ENCODE measurements at places on chromosomes 5 and 9.

- DNase-seq = no peak
These were observed 43.6 kb upstream of the FBXW11 start for GRCh38 chr5:172050080-172050479.

DNA sequence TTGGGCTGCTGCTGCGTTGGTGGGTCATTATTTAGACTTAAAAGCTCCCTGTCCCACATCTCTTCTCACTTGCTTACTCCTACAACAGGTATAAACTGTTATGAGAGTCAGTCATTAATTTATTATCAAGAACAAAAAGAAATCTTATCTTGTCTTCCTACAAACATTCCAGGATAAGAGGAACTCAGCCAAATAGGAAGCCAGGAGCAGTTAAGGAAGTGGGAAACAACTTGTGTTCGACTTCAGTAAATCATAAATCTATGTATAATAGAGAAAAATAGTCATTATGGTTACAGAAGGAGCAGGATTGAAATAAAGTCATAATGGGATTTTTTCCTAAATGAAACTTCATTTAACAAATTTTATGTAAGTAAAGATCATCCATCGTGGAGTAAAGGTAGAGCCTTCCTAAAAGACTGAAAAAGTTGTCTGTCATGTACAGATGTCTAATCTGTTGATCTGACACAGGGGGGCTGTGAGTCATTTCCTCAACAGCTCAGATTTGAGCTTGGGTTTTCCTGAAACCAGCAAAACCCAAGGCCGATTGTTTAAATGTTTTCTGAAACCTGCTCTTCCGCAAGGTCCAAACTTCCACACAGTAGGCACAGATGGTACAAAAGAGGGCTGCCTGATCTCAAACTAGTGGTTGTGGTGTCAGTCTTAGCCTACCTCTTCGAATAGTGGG is 25.3 kb upstream of the LRRTM2 start:
- DNase-seq = no peak

GRCh38 chr5:107468276-107468675 is 202.5 kb downstream of the EFNA5 start:
- DNase-seq = no peak

- no peak for DNase-seq
These were observed 383.6 kb downstream of the CCDC171 start for GRCh38 chr9:15936306-15936921.

- no peak for DNase-seq
These were observed 262.5 kb downstream of the GOLPH3 start for GRCh38 chr5:31911291-31912265.

DNA sequence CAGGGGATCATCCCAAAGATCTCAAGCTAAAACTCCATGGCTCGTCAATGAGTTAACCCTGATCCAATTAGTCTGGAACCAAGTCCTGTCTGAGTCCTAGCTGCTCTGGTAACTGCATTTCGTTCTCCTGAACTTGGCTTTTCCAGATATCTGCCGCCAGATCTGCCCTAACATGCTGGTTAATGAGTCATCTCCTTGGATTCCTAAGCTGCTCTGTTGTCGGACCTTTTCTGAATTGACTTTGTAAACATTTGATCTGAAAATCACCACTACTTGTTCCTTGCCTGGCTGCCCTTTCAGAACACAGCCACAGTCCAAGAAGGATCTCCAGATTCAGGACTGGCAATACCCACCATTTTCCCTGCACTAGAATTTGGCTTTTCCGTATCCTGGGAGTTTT is 473.0 kb downstream of the ZSWIM6 start:
- DNase-seq = no peak

DNA sequence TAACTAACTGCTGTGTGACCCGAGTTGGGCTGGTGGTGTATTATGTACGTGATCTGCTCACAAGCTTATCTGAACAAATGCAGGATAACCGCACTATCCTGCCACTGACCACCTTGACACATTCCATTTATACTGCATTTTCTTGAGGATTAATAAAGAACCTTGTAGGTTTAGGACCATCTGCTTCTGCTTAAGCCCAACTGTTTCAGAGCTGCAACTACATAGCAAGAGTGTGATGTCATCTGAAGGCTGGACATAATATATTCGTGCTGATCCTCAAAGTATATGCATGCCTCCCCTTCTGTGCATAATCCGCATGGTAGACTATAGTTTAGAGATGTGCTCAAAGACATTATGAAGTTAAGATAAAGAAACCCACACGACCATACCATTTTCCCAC is 435.9 kb downstream of the BNC2 start:
- DNase-seq = no peak

DNA sequence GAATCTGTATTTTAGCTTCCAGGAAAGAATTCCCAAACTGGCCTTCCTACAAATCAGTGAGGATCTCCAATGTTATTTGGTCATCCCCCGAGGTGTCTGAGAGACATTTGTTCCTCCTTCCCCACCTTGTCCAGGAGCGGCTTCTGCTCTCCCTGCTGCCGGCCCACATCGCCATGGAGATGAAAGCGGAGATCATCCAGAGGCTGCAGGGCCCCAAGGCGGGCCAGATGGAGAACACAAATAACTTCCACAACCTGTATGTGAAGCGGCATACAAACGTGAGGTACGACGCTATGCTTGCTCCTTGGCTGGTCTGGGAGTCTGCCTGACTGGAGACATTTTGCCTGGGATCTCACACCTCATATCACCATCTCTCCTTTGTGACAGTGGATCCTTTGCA is 160.4 kb downstream of the CFAP90 start:
- no peak for DNase-seq

GRCh38 chr5:106443746-106444145 is 1227.0 kb downstream of the EFNA5 start:
- no peak for DNase-seq

GRCh38 chr9:116425244-116425643 is 261.9 kb upstream of the TRIM32 start:
- no peak for DNase-seq

GRCh38 chr9:35606138-35606504 is 1.1 kb downstream of the TESK1 start:
- no peak for DNase-seq

DNA sequence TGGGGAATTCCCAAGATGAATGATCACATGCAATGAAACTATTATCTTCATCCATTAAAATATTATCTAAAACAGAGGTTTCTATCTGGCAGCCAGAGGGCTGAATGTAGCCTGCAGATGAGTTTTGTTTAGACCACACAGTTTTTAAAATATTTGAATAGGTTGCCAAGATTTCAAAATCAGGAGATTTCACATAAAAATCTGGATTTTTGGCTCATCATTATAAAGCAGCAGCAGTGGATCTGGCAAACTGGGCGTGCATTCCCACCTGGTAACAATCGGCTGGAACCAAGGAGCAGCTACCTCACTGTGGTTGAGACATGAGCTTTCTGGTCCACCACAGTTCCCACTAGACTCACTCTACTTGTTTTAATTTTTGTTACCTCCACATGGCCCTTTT is 155.1 kb downstream of the BNC2 start:
- no peak for DNase-seq

- DNase-seq = no peak
These were observed 69.4 kb downstream of the IQGAP2 start for GRCh38 chr5:76472335-76473008.

DNA sequence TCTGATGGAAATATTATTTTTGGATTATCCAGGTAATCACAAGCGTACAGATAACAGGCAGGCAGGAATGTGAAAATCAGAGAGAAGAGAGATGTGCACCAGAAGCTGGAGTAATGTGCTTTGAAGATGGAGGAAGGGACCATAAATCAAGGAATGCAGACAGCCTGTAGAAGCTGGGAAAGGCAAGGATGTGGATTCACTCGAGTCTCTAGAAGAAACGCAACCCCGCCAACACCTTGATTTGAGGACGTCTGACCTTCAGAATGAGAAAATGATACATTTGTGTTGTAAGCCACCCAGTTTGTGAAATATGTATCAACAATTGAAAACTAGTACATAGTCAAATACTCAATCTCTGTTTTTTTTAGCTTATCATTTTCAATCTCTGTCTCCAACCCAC is 207.6 kb upstream of the MPDZ start:
- no peak for DNase-seq

GRCh38 chr9:137630126-137630525 is 11.3 kb downstream of the EHMT1 start:
- no peak for DNase-seq

GRCh38 chr9:5402217-5402616 is 35.5 kb downstream of the PLGRKT start:
- DNase-seq = no peak

DNA sequence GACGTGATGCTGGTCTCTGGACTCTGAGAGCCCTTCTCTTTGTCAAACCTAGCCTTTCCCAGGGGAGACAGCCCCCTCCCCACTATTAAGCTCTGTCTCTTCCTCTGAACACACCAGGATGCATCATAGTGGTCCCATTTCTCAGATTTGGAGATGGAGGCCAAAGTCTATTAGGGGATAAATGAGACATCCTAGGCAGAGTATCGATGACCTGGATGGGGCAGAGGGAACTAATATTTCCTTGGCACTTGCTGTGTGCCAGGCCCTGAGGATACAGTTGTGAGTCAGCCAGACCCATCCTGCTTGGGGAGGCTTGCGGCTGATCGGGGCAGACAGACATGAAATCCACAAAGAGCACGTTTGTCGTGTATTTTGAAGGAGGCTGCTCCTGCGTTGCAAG is 5.2 kb downstream of the DNM1 start:
- no peak for DNase-seq

DNA sequence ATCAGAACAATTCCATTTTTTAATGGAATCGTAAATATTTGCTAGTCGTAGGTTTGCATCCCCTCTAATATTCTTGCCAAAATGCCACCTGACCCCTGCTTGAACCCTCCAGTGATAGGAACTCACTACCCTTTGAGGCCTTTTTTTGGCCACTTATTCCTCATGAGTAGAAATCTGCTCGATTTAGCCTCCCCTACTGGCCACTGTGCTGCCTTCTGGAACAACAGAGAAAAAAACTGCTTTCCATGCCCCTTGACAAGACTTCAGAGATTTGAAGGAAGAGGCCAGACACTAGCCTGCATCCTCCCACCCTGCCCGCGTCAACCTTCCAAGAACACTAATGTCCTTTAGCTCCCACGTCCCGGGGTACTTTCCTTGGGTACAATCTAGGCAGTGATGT is 4.1 kb downstream of the CCDC69 start:
- no peak for DNase-seq

DNA sequence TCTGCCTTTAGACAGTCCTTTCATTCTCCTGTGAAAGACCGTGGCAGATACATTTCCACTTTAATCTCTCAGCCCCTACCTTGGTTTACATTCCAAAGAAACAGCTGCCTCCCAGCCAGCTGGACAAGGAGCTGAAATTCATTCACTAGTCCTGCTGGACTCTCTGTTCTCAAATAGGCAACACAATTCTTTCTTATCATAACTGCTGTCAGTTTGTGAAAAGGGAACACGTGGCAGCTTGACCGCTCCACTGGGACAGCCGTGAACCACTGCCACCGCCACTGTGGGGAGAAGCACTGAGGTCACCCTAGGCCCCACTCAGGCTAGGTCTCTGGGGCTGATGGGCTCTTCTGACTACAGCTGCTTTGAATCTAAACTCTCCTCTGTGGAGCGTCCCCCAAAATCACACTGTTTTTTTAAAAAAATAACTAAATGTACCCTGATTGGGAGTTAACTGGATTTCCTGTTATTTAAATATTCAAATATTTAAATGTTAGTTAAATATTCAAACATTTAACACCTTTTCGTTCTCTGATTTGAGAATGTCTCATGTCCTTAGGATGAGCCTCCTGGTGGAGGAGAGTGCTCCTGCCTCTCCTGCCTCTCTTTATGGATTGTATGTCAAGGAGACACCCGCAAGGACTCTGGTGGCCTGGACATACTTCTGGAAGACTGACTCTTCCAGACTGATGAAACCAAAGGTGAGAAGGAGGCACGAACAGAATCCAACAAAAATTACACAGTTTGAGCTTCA is 120.1 kb downstream of the BOD1 start:
- DNase-seq = no peak

GRCh38 chr5:169095976-169096375 is 205.0 kb downstream of the SLIT3 start:
- DNase-seq = no peak

GRCh38 chr9:108863891-108864290 is 1.8 kb downstream of the ACTL7A start:
- DNase-seq = no peak

DNA sequence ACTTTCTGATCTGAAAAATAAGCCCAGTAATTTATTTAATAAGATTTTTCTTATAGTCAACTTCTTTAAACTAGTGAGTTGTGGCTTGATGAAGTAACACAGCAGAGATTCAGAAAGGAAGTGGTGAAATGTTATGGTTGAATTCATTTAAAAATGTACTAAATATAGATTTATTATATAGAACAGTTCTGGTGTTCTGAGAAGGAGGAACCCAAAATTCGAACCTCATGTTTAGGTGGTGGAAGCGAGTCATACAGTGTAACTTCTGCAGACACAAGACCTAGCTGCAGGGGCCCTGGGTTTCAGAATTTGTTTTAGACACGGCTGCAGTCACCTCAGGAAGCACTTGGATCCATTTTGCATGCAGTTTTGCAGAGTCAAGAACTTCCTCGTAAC is 188.2 kb downstream of the TRIO start:
- no peak for DNase-seq

DNA sequence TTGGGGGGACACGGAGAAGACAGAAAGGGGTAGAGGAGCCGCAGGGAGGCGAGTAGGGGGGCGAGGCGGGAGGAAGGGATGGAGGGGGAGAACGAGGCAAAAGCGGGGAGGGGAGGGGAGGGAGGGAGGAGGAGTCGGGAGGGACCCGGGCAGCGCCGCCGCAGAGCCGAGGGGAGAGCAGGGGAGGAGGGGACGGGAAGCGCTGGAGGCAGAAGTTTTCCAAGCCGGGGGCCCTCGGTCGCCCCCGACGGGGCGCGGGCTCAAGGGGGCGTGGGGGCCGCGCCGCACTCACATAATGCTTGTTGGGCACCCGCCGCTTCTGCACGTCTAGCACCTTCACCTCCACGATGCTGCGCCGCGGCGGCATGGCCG is 353 bp downstream of the SH3PXD2B start:
- no peak for DNase-seq

- DNase-seq = no peak
These were observed 64.1 kb downstream of the OSTF1 start for GRCh38 chr9:75152416-75152815.

DNA sequence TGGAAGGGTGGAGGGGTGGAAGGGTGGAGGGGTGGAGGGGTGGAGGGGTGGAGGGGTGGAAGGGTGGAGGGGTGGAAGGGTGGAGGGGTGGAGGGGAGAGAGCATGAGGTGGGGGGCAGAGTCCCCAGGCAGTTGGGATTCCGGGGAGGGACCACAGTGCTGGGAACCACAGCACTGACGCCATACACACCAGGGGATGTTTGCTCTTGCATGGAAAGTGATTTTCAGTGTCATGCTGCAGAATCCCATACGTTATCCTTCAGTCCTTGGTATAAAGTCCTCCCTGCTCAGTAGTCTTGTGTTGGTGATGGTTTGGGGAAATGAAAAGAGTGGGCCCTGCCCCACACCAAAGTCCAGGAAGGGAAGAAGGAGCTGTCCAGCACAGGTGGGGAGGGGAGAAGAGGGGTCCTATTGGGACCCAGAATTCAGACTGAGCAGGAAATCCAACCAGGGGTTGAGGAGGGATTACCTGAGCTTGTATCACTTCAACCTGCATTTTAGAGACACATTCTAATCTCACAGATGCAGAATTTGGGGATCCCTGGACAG is 5.5 kb upstream of the FIBCD1 start:
- no peak for DNase-seq

Measured in iPS DF 6.9 (cell line).